ENCODE measurements at places on chromosomes 4 and X. TPM values are rescaled to one million over a fixed set of nuclear protein-coding genes. Genes with fewer than 3 reads are reported as not detected.

GRCh38 chrX:152897222-152898131 lies at the start of gene ZNF185:
Gene ZNF185 (plus strand): TSS chrX:152898067. CDS start chrX:152914490, 16,423 bp downstream.
- no peak for DNase-seq

DNA sequence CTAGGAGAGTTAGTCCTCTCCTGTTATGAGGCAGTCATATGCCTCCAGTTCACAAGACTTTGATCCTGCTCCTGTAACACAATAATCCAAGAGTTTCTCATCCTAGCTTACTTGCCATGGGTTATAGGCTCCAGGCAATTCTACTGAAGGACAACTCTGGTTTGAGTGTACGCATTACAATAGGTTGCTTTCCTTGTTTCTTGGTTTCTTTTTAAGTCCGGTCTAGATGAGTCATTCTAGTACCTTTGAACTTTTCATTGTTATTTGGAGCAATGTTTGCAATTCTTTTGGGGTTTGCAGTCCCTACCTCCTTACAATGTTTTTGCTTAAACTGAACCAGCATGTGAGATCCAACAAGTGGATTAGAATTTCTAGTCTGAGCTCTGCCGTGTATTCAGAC lies 109.1 kb downstream of the ANAPC4 start:
- no peak for DNase-seq

DNA sequence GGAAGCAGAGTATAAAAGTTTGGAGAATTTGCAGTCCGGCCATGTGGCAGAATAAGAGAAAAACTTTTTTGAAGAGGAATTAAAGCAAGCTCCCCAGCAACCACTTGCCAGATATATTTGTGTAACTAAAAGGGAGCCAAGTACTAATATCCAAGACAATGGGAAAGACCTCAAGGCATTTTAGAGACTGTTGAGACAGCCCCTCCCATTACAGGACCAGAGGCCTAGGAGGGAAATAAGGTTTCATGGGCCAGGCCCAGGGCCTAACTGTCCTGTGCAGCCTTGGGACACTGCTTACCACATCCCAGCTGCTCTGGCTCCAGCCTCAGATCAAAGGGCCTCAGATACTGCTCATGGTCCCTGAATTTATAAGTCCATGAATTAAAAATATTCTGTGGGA lies 659.4 kb downstream of the PCDH19 start:
- DNase-seq = no peak

GRCh38 chr4:30268370-30268769 lies 451.8 kb upstream of the PCDH7 start:
- DNase-seq = no peak

DNA sequence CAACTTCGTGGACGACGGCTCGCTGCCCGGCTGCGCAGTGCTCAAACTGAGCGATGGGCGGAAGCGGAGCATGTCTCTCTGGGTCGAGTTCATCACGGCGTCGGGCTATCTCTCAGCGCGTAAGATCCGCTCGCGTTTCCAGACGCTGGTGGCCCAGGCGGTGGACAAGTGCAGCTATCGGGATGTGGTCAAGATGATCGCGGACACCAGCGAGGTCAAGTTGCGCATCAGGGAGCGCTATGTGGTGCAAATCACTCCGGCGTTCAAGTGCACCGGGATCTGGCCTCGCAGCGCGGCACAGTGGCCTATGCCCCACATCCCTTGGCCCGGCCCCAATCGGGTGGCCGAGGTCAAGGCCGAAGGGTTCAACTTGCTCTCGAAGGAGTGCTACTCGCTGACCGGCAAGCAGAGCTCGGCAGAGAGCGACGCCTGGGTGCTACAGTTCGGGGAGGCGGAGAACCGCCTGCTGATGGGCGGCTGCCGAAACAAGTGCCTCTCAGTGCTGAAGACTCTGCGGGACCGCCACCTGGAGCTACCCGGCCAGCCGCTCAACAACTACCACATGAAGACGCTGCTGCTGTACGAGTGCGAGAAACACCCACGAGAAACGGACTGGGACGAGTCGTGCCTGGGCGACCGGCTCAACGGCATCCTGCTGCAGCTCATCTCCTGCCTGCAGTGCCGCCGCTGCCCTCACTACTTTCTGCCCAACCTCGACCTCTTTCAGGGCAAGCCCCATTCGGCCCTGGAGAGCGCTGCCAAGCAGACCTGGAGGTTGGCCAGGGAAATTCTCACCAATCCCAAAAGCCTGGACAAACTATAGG lies 1.5 kb downstream of the MAB21L2 start:
- no peak for DNase-seq

DNA sequence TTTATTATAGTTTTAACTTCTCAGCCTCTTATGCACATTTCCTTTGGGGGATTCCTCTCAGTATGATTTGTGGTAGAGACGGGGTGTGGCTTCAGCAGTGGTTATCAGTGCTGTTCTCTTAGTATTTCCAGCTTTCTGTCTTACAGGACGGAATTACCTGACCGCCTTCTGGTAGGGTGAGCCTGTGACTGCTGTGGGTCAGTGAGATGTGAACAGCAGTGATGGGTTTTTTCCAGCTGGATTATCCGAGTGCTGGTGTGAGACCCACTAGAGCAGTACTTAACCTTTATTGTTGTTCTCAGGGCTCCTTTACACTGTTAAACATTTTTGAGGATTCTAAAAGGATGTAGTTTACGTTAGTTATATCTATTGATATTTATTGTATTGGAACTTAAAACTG lies 135.2 kb downstream of the SLIT2 start:
- DNase-seq = no peak

DNA sequence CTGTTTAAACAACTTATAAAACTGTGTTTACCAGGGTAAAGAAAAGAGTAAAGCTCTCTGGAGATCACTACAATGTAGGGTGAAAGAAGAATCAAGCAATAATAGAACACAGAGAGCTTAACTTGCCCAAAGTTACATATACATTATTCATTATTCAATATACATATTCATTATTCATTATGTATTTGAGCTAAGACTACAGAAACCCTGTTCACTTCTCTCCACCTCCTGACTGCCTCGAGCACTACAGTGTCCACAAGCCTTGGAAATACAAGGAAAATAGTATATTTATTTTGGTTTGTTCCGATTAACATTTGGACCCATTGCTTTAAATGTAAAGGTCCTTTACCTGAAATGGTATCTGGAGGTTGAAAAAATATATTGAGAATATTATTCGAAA lies 35.9 kb upstream of the ELF2 start:
- DNase-seq = no peak

DNA sequence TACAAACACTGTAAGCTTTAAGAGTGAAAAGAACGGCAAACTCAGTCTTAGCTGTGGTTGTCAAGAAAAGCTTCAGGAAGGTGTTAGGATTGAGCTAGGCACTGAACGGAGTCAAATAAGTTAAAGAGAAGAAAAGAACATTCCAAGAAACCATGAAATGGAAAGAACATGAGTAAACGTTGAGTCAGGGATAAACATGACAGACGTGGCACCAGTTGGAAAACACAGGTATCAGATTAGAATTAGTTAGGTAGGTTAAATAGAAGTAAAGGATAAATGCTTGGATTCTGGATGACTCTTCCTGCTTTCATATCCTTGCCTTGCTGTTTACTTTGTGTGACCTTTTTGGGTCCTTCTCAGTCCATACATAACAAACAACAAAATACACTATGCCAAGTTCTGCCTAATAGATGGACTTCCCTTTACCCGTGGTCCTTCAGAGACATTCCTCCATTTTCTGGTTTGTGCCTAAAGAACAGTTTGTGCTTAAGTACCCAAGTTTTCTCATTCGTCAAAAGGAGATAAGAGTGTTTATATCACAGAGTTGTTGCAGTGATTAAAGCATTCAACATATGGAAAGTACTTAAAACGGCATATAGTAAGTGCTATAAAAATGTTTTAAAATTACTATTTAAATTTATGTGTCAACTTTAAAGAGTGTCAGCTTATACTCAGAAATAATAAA lies 446.9 kb downstream of the TMA16 start:
- no peak for DNase-seq

- no peak for DNase-seq
Measured at GRCh38 chr4:138308356-138308755, 66.2 kb upstream of the SLC7A11 start.

DNA sequence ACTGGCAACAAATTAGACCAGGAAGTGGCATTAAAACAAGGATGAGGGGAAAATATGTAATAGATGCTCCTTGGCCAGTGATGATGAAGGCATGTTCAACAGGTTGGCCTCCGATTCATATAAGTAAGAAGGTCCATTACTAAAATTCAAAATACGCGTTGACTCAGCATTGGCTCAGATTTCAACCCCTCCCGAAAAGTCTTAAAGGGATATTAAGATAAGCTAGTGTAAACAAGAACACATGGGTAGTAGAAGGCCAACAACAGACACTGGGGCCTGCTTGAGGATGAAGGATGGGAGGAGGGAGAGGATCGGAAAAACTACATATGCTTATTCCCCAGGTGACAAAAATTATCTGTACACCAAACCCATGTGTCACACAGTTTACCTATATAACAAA lies 19.1 kb upstream of the LAP3 start:
- no peak for DNase-seq

- no peak for DNase-seq
Measured at GRCh38 chr4:7419961-7420660, 14.6 kb downstream of the PSAPL1 start.

DNA sequence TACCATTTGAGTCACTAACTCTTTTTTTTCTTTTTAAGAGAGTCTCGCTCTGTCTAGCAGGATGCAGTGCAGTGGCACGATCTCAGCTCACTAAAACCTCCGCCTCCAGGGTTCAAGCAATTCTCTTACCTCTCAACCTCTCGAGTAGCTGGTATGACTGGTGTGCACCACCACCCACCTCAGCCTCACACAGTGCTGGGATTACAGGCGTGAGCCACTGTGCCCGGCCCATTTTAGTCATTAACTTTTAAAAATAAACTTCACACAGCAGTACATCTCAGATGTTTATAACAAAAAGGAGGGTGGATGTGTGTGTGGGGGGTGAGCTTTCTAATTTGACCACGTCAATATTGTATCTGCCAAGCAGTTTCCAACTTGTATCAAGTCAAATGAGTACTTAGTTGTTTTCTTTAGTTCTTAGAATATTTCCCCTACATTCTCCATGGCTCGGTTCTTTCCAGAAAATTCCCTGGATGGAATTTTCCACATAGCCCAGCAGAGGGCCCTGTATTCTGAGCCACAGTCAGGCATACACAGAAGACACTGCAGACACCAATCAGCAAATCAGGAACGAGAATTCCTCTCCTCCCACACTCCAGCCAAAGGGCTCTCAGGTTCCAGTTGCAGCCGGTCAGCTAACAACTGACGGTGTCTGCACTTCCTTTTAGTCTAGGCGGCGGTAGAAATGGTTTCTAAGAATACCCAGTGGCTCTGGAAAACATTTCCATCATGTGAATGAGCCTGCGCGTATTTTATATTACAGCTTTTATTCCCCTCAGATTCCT lies 20.1 kb upstream of the ARAF start:
- no peak for DNase-seq

GRCh38 chrX:73836956-73837477 lies 274.0 kb downstream of the CHIC1 start:
- no peak for DNase-seq

DNA sequence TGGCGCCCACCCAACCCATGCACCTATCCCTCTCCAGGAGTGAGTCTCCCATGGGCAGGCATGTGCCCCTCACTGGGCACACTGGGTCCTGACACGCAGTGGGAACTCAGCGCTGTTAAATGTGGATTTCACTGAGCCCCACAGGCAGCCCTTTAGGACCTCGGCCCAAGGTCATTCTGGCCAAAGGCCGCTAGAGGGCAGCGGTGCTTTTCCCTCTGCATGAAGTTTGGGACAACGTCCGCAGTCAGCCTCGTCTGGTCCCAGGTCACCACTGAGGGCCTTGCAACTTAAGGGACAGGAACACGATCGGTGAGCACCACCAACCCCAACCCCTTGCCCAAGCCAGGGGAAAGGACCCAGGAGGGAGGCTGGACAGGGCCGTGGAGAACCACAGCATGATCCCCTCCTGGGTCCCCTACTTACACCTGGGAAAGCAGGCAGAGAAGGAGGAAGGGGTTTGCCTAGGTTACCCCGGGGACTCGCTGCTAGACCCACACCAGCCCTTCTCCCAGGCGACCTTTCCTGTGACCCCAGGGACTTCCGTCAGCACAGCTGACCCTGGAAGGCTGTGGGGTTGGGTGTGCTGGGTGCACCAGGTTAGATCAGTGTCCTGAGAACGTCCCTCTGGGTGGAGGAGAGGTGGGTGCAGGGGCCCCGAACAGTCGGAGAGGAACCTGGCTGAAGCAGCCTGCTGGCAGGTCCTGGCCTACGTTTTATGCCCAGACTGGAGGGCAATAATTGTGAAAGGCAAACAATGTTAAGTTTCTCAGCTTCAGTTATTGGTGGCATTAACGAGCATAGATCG lies 24.0 kb downstream of the CYTL1 start:
- peak; percentile 72 for DNase-seq

- no peak for DNase-seq
Measured at GRCh38 chr4:126592088-126592487, 1040.7 kb upstream of the INTU start.

GRCh38 chr4:23268072-23268771 lies 575.5 kb downstream of the GBA3 start:
- no peak for DNase-seq

GRCh38 chr4:55020131-55020530 lies 105.3 kb downstream of the KDR start:
- no peak for DNase-seq

- DNase-seq = no peak
Measured at GRCh38 chrX:70481471-70482270, 37.0 kb downstream of the DLG3 start.

DNA sequence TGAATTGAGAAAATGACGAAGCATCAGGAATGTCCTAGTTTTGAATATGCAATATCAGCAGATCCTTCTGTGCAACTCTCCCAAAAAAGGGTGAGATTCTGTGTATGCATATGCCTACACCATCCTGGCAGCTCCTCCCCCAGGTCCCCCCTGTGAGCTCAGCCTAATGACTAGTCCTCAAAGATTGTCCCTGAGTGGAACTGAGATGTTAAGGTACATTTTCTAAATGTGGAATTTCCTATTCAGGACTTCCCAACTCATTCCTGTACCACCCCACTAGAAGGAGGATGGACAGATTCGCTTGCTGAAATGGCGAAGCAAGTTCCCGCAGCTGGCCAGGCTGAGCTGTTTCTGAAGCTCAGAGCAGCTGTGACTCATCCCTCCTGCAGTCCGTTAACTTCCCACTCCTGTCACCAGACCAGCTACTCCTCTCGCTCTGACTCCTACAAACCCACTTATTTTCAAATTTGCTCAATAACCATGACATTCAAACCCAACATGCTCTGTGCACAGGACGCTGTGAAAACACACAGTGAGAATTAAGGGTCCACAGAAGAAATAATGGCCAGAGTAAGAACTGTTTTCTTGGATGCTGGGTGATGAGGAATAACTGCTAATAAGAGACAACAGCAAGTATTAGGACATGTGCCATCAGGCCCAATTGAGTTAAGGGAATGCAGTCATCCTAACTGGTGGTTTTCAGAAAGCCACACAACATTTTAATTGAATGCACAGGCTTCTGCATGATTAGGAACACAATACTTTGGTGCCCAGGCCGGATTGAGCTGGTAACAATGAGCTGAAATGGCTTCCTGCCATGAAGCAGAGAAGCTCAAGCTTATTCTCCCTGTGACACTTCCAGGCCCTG lies 40.0 kb upstream of the IRF2 start:
- no peak for DNase-seq

The VSIG1 gene
- 0.25 TPM for total RNA-seq

The FGFR3 gene
- total RNA-seq = 96.5 TPM

The RPS6KA3 gene
- total RNA-seq = 22.8 TPM

The ARHGEF6 gene
- 16.2 TPM for total RNA-seq

The CORIN gene
- 5.4 TPM for total RNA-seq

The AKAP14 gene
- not detected for total RNA-seq

The TLR3 gene
- 10.6 TPM for total RNA-seq

The CXorf65 gene
- total RNA-seq = not detected

The FGFRL1 gene
- 20.9 TPM for total RNA-seq

The DCHS2 gene
- 7.9 TPM for total RNA-seq

The LAS1L gene
- total RNA-seq = 17.9 TPM

The FNIP2 gene
- 25.3 TPM for total RNA-seq

The C4orf36 gene
- total RNA-seq = not detected

The BBS7 gene
- total RNA-seq = 19.2 TPM
